T-helper 2 cell (primary cell): ENCODE measurements at places on chromosomes 3 and 15.

DNA sequence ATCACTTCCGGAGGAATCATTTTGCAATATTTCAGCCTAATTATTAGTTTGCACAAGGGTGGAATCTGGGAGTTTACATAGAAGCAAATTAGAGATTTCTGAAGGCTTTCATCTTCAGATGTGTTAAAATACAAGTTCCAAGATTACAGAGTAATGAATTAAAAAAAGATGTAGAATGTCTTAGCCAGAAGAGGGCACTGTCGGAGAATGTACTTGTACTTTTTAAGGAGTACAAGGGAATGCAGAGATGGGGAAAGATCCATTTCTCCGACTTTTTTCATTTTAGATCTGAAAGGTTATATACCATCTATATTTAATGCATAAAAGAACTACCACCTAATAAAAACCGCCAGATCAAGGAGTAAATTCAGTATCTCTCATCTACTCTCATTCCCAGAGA lies 43.1 kb upstream of the WDR5B start:
- no peak for DNase-seq

DNA sequence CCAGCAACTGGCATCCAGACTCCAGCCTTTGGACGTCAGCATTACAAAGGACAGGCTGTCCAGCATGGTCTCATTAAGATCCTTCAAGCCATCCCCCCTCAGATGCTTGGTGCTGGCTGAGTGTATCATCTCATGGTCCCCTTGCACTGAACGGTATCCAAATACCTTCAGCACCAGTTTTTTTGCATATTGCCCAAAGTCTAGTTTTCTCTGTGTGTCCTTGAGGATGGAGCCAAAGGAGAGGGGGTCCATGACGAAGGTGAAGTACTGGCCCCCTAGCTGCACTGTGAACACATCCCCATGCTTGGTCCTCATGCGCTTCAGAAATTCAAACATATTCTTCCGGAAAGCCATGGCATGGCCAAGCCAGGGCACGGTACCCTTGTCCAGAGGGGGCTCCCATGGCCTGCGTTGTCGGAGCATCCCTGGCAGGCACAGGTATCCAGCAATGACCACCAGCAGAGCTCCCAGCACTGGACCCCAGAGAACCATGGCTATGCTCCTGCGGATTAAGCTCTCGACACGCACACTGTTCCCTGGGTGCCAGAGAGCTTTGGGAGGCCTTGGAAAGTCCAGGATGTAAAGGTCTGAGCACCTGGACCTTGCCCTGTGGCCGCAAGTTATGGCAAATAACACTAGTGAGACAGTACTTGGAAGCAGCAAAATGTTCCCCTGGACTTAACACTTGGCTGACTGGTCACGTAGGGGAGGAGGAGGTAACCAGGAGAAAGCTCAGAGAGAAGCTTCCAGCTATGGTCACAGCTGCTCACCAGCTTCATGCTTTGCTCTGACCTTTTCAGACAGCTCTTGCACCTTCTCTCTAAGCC lies at the start of gene CYP8B1:
CYP8B1 (minus strand) TSS at position 555 of the 827 bp plus-strand sequence; CDS start at position 492, 63 bp downstream.
- DNase-seq, result no peak

DNA sequence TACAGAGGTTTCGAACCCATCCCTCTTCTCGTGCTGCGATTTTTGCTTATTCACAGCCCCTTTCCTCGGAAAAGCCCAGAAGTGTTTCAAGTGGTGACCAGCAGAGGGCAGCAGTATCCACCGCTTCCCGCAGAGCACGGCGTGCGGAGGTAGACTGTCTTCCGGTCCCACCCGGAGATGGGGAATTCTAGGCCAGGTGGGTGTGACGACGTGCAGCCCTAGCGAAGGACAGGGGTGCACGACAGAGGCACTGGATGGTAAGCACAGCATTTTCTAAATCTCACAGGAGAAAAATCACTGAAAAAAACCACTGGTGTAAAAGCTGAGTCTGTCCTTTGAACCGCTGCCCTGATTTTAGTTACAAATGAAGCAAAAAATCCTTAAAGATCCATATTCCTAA lies 7.4 kb upstream of the PSMD6 start:
- peak; percentile 55 for DNase-seq

- no peak for DNase-seq
These were observed 51.5 kb upstream of the GSK3B start for GRCh38 chr3:120145542-120146285.

DNA sequence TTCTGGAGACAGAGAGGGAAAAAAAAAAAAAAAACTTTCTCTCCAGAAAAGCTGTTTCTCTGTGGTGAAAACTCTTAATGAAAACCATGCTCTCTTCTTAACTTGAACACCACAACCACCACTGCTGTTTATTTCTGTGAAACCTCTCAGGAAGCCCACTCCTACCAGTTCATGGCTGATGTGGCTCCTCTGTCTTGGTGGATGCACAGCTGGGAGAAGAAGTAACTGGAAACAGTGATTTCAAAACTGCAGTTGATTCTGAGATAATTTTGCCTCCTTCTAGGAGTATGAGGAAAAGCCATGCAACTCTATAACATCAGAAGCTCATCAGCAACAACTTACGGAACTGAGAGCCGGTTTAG lies 40.2 kb upstream of the PYGO1 start:
- no peak for DNase-seq

DNA sequence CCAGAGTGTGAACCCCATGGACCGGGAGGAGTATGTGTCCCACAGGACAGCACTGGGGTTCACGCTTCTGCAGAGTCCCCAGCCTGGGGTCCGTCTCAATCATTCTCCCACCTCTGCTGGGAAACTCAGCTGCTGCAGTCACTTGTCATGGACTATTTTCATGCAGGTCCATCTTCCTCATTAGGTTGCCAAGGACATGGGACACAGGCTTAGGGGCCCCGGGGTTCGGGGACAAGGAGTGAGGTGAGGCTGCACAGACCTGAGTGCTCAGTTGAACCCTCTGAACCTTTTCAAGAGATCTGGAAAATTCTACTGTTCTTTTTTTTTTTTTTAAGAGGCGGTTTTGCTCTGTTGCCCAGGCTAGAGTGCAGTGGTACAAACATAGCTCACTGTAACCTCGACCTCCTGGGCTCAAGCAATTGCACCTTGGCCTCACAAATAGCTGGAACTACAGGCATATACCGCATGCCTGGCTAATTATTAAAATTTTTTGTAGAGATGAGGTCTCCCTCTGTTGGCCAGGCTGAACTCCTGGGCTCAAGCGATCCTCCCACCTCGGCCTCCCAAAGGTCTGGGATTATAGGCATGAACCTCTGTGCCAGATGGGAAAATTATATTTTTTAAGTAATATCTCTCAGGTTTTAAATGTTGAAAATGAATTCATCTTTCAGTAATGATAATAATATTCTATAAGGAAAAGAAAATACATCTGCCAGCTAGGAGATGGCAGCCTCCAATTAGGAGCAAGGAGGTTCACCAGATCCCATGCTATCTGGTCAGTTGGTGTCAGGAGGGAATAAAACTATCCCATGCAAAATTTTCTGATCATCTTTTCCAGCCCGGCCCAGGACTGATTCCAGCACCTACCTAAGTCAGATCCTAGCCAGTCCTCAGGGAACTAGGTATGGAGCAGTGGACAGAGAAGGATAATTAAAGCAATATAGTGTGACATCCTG lies 45.2 kb downstream of the RPN1 start:
- no peak for DNase-seq

GRCh38 chr3:41794748-41795589 lies 166.9 kb downstream of the ULK4 start:
- no peak for DNase-seq

DNA sequence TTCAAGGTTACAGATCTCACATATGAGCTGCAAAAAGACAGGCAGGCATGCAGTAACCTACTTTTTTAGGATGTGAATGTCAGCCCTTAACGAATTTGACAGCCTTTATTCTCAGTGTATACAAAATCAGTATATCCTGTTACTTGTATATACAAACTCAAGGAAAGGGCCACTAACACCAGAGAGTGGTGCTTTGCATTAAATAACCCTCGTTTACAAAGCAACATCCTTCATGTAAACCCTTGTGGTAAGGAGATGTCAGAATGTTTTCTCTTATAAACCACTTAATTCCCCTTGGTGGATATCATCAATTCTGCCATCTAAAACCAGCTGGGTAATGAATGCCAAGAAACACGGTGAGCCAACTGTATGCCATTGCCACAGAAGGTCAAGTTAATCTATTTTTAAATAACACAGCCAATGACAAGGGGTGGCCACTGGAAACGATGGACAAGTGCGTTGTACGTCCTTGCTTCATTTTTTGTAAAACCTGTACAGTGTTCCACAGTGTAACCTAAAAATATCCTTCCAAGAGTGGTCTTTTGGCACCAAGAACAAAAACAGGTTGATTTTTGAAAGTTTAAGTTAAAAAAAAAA lies 7.5 kb downstream of the MAGI1 start:
- DNase-seq, result no peak

DNA sequence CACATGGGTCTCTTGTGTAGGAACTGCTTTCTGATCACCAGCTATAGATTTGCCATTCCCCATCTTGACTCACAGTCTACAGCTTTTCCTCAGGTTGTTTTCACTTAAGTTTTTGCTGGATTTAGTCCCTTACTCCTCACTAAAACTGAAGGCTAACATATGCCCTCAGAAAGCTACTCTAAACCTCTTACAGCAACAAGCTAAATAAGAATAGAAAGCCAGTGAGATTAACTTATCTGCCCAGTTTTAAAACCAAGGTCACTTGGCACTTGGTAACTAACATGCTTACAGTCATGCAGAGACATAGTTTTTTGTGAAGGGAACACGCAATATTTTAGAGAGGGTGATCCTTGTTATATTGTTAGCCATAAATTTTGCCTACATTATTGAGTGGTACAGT lies at the start of gene GUCA1C:
GUCA1C (minus strand) TSS at position 180 of the 400 bp plus-strand sequence; CDS start at position 63, 117 bp downstream.
- DNase-seq, result no peak

DNA sequence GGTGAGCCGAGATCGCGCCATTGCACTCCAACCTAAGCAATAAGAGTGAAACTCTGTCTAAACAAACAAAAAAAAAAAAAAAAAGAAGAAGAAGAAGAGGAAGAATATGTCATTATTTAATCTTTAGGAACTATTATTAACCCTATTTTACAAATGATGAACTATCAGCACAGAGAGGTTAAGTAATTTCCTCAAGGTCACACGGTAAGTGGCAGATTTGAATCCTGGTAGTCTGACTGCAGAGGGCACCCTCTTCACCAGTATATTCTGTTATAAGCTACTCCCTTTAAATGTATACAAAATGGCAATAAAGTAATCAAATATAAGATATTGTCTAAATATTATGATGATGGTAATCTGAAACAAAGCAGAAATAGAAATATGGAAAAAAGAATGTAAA lies 77.4 kb upstream of the HERC1 start:
- no peak for DNase-seq

- no peak for DNase-seq
These were observed 60.4 kb upstream of the SEC13 start for GRCh38 chr3:10381336-10381735.

DNA sequence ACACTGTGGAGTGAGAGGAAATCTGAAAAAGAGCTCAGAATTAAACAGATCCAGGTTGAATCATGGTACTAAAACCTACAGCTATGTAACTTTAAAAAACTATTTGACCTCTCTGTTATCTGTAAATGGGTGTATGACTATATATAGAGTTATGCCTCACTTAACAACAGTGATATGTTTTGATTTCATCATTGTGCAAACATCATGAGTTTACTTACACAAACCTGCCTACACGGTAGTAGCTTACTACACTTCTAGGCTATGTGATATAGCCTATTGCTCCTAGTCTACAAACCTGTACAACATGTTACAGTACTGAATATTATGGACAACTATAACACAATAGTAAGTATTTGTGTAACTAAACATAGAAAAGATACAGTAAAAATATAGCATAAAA lies 191.6 kb upstream of the MEIS2 start:
- DNase-seq, result no peak

- no peak for DNase-seq
These were observed 4.8 kb downstream of the CCDC12 start for GRCh38 chr3:46971742-46972141.
